ENCODE measurements at places on chromosomes 2 and 18.

DNA sequence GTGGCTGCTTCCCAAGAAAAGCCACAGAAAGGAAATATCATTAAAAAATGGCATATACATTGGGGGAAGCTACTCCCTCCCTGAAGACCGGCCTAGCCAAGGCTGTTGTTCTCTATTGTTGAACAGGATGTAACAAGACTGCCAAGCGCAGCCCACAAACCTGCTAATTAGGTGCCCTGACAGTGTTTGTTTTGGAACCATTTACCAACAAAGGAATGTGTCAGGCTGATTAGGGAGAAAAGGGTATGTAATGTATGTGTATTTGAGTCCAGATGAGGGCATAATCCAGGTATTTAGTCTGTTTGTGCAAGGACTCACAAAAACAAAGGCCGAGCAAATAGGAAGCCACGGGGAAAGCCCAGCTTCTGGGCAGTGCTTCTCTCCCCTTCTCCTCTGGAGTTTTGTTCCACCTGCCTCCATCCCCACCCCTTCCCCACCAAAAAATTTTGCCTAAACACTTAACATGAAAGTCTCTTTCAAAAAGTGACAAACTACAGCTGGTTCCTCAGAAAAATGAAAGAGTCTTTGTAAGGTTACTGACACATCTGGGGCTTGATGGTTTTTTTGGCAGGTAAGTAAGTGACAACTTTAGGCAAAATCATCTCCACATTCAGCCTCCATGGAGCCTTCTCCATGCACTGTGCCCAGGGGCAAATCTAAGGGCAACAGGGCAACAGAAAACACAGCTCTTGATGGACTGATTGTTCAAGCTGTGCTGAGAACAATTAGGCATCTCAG lies 78.3 kb upstream of the FZD5 start:
- DNase-seq = peak; percentile 44

GRCh38 chr18:55910296-55910695 lies 322.3 kb upstream of the TCF4 start:
- DNase-seq = no peak

GRCh38 chr18:39341129-39341528 lies 1775.5 kb upstream of the CELF4 start:
- no peak for DNase-seq

- DNase-seq = no peak
These were observed 68.4 kb upstream of the MSH2 start for GRCh38 chr2:47334356-47335136.

GRCh38 chr2:26184555-26185303 lies 11.8 kb downstream of the GAREM2 start:
- DNase-seq = peak; percentile 84

DNA sequence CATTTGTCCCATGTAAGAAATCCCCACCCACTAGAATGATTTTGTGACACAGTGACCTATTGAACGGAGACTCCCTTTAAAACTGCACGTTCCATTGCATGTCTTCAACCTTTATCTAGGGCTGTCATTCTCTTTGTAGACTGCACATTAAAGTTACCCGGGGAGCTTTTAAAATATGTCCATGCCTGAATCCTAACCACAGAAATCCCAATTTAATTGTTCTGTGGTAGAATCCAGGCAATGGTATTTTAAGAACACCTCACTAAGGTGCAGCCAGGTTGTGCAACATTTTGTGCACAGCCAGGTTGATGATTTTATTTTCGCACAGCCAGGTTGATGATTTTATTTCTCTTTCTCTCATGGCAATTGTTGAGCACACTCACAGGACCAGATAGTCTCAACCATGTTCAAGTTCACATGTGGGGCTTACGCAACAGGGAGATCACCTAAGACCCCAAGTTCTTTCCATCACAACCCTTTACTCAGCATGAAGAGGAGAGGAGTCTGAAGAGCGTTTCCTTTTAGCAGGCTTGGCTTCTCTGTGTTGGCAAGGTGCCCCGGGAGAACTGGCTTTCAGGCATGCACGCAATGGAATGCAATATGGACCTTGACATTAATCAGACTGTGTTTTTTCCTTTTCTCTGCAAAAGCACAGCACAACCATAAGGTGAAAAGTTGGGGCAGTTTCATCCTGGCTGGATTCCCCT lies 467.3 kb upstream of the ETAA1 start:
- DNase-seq = peak; percentile 91

- no peak for DNase-seq
These were observed 14.0 kb upstream of the BIRC6 start for GRCh38 chr2:32342801-32343200.

DNA sequence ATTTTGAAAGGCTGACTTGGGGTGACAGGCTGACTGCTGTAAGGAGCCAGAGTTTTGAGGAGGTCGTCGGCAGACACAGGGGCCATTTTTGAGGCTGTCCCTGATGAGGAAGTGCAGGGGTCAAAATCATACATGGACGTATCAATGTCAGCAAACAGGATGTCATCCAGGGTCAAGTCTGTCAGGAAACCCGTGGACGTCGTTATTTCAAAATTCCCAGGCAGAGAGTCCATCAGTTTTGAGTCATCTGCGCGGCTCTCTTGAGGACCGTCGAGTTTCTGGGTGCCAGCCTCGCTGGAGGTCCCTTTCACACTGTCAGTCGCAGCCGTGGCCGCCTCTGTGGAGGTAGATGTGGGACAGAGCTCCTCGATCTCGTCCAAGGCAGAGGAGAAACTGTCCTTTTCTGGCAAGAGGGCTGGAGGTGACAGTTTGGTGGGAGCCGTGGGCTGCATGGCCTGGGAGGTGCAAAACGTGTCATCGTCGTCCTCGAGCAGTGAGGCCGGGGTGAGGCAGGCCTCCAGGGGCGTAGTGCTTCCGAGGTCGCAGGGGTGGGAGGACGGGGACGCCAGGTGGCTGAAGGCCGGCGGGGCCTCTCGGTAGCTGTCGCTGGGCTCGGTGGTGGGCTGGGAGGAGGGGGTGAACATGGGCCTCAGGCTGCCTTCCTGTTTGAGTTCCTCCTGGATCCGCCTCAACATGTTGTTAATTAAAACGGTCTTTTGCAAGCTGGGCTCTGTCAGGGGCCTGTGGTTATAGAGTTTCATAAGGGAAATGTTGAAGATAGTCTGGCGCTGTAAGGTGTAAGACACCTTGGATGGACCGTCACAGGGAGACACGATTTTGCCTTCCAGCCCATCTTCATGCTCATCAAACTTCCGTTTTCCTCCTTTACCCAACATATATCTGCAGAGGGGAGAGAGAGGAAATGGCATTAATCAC lies 17.5 kb downstream of the SERTAD2 start:
- DNase-seq = no peak

GRCh38 chr2:48592067-48592466 lies 25.6 kb upstream of the GTF2A1L start:
- no peak for DNase-seq

DNA sequence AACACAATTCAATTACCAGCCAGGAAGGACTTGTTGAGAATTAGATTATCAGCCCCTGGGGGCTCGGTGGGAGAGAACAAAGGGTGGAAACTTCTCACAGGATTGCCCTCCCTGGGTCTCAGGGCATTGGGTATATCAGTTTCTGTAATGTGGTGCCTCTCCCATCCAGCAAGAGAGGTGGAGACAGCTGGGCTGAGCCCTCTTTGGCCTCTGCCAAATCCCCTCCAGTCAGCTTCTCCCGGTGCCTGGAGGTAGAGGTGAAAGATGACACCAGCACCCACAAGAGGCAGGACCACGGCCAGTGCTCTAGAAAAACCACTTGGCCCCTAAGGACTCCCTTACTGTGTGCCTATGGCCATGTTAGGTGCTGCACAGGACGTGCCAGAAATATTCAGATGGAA lies 179.7 kb downstream of the HAUS1 start:
- DNase-seq = no peak

- no peak for DNase-seq
These were observed 54.5 kb downstream of the HS1BP3 start for GRCh38 chr2:20596193-20596972.

DNA sequence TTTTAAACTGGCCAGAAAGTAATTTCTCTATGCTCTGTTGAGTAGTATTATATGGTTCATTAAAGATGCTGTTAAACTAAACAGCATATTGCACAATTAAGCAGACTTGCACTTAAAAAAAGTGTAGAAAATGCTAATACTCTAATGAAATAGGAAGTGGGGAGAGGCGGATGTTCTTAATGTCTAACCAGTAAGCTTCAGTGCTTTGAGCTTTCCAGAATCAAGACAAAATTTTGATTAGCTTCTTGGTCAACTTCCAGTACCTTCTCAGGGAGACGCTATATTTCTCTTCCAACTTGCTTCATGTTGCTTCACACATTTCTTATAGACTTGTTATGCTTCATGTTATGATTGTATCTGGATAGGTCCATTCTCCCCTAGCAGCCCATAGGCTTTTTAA lies 89.1 kb downstream of the MAP2 start:
- DNase-seq = no peak

GRCh38 chr2:61044636-61045035 lies 21.0 kb upstream of the SANBR start:
- no peak for DNase-seq

DNA sequence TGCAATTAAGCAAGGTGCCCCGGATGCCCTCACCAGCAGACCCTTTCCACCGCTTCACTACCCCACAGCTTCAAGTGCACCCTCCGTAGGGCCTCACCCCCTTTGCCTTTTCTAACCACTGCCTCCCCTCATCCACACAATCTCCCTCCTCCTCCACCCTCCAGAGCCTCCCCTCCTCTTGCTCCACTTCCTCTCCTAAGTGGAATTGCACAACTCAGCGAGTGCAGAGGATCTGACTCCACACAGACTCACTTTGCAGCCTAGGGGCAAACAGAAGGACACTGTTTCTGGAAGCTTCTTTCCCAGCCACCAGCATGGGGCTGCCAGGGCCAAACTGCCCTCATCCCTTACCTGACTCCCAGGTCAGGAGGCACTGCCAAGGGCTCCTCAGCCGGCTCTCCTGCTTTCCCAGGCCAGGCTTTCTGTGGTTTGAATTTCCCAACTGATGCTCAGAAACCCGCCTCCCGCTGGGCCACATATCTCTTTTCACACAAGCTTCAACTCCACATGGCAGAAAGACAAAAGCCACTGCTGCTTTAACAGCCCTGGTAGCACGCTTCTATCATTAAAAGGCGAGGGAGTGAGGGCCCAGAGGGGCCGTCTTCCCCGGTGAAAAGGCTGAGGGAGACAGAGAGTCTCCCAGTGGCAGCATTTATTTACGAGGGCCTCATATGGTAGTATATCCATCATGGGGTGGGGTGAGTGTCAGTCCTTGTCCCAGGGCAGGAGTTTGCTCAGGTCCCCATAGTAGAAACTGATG lies 74.7 kb upstream of the MGAT4A start:
- peak; percentile 73 for DNase-seq

DNA sequence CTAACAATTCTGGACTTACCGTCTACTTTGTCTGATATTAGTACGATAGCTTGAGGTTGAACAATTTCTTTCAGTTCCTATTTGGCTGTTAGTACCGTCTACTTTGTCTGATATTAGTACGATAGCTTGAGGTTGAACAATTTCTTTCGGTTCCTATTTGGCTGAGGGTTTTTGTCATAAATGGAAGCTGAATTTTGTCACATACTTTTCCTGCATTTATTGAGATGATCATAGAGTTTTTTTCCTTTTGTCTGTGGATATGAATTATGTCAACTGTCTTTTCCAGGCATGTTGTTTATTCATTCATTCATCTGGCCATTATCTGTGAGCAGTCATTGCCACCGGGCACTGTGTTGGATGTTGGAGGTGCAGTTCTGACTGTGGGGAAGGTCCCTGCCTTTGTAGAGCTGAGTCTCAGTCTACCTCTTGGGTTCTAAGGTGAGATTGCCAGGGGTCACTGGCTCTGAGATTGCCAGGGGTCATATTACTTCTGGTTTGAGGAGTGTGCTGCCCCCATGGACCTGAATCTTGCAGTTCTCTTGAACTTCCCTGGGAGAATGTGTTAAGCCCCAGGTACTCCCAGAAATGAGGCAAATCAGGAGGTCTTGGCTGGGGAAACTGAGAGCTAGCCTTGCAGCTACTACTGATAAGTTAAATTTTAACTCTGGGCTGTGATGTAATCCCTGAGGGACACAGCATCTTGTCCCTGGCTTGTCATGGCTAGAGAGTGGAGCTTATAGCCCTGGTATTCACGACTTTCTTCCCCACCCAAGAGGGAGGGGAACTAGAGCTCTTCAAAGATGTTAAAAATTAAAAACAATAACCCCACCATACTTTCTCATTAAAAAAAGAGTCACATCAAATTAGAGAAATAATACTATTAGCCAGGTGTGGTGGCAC lies 89.1 kb upstream of the MBOAT2 start:
- no peak for DNase-seq

DNA sequence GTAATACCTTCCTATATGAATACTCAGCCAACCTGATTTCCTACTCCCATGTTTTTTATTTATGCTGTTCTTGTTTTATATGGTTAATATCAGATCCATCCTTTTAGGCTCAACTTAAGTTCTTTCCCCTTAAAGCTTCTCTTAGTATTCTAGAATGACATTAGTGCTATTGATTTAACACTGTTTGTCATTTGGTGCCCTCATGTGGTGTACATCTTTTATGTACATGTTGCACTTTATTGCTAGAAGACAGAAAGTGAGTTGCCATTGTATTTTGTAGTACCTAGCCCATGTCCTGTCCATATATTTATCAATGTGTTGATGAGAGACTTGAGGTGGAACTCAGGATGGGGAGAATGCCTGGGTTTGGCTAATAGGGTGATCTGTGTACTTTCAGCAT lies 2.5 kb downstream of the HTRA2 start:
- peak; percentile 47 for DNase-seq

DNA sequence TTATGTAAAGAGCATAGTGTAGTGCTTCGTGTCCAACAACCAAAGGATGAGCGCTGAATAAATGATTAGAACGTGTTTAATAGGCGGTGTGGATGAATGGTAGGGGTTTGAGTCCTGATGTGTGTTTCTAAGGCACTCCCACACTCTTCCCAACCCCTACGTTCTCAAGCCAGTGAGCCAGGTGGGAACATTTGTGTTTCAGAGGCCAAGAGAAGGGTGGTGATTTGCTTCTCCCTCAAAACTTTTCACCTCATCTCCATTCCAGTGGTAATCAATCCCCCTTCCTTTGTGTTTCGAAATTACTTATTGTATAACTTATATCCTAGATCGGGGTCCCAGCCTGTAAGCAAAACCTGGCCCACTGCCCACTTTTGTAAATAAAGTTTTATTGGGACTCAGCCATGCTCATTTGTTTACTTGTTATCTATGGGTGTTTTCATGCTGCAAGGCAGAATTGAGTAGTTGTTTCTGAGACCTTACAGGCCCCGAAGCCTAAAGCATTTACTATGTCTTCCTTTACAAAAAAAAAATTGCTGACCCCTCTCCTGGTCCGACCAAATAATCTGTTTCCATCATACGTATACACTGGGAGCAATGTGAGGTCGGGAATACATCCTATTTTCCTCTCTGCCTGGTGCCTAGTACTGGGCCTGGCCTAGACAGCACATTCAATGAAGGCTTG lies 150.8 kb upstream of the MYCN start:
- DNase-seq = no peak

DNA sequence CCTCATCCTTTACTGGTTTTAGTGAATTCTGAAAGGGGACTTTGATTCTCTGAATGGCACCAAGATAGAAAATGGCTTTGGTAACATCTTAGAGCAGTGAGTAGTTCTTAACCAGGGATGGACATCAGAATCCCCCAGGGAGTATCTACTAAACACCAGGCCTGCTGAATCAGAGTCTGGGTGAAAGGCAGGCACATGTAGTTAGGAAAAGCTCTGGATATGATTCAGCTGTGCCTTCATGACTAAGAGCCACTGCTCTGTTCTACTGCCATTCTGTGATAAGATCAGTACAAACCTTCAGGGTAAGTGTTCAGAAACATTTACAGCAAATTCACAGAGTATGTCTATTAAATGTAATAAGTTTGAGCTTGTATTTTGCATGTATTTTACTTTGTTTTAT lies 46.2 kb upstream of the B3GNT2 start:
- peak; percentile 72 for DNase-seq

GRCh38 chr2:179513181-179513580 lies 248.5 kb upstream of the SESTD1 start:
- no peak for DNase-seq
